T1000 (cell line): ENCODE measurements at places on chromosomes 2 and 18.

DNA sequence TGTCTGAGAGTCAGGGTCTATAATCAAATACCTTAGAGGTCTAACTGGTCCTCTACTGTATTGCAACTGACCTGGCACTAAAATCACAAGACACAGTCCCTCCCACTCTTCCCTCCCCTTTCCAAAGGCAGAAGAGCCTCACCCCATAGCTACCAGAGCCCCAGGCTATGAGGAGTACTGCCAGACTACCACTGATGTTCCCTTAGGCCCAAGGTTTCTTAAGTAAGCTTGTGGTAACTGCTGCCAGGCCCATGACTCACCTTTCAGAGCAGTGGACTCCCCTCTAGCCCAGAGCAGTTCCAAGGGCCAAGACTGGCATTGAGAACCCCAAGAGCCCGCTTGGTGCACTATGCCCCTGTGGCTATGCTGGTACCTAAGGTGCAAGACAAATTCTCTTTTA lies 1193.4 kb downstream of the DSC3 start:
- peak; percentile 35 for DNase-seq

- DNase-seq = no peak
These were observed 115.5 kb downstream of the ESCO1 start for GRCh38 chr18:21484851-21485636.

- no peak for DNase-seq
These were observed 317.0 kb downstream of the CYP26B1 start for GRCh38 chr2:71830497-71831192.

- DNase-seq = no peak
These were observed 347.6 kb downstream of the CTNNA2 start for GRCh38 chr2:79860228-79861058.

DNA sequence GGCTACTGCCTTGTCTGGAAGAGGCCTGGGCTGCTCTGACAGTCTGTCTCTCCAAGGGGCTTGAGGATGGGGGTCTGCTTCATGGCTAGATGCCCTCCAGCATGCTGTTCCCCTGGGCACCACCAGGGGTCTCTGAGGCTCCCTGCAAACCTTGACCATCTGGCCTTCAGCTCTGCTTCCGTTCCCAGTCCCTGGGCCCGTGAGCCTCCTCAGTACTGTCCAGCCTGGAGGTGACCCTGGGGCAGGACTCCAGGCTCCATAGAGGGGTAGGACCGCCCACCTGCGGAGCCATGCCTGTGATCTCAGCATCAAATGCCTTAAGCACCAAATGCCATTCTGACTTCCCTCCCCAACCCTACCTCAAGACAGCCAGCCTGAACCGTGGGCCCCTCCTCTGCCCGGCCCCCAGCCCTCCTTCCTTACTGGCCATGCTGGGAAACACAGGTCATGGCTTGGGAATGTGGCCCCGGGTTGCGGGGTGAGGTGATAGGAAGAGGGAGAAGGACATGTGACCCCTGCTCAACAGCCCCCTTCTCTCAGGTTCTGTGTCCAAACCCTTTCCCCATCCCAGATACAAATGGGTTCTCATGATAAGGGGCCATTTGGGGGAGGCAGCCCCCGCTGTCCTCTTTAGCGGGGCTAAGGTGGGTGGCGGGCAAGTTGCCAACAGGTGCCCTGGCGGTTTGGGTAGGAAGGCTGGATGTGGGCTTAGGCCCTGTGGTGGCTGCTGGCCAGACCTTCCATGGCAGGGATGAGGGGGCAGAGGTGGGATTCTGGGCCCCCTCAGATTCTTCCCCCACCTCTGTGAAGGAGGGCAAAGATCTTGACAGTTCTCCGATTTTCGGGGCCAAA lies 25.0 kb downstream of the SPEG start:
- peak; percentile 32 for DNase-seq

- DNase-seq = peak; percentile 53
These were observed 50.4 kb upstream of the CTIF start for GRCh38 chr18:48488388-48488850.

- no peak for DNase-seq
These were observed 233.4 kb upstream of the COPS8 start for GRCh38 chr2:236852100-236852976.
